ENCODE measurements at places on chromosomes 7 and 10.

DNA sequence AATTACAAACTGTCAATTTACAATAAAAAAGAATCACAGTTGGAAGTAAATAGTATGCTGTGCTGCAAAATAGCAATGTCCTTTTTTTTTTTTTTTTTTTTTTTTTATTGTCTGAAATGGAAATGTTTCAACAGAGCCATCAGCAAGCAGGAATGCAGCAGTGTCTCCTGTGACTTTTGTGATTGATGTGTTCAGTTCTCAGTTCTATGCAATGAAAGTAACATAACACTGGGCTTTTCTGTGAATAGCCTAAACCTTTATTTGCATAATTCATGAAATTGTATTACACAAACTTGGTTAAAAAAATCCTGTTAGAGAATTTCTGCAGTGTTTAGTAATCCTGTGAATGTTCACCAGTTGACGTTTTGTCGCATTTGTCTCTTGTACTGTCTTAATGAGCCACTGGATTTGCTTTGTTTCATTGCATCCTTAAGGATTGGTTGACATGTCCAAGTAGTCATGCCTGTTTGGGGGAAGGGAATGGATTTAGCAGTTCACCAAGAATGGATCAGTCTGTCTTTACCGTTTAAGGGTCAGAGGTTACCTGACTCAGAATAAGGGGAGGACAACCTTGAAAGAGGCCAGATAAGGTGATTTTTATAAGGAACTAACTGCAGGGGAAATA, 192.7 kb downstream of the MLLT10 start:
- DNase-seq: peak; percentile 19

GRCh38 chr7:144884896-144885295, 49.0 kb upstream of the TPK1 start:
- no peak for DNase-seq

DNA sequence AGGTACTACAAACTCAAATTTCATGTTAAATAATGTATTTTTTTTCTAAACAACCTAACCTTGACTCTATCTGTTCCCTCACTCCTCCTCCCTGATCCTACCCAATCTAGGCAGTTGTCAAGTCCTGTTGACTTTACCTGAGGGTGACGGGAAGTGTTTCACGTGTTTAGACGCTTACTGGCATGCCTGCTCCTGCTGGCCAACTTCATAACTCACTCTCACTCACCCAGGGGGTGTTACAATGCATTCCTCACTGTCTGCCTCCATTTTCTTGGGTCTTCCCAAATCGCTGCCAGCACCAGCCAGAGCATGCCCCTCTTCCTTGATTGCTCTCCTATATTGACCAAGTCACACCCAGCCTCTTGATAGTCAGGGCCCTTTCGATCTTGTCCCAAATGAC, 28.3 kb downstream of the CRCP start:
- DNase-seq: no peak

- DNase-seq: no peak
These were observed 273.1 kb downstream of the USP6NL start for GRCh38 chr10:11338160-11338844.

GRCh38 chr7:90387470-90388240, 15.6 kb upstream of the CLDN12 start:
- DNase-seq: no peak

- peak; percentile 62 for DNase-seq
These were observed 48.8 kb upstream of the SLC35B4 start for GRCh38 chr7:134365341-134366054.

- DNase-seq: peak; percentile 63
These were observed 40.5 kb downstream of the PRSS2 start for GRCh38 chr7:142811154-142811737.

- no peak for DNase-seq
These were observed 278.2 kb upstream of the TEX47 start for GRCh38 chr7:89073776-89074175.

- DNase-seq: no peak
These were observed 27.6 kb upstream of the PLPP4 start for GRCh38 chr10:120429395-120429794.

DNA sequence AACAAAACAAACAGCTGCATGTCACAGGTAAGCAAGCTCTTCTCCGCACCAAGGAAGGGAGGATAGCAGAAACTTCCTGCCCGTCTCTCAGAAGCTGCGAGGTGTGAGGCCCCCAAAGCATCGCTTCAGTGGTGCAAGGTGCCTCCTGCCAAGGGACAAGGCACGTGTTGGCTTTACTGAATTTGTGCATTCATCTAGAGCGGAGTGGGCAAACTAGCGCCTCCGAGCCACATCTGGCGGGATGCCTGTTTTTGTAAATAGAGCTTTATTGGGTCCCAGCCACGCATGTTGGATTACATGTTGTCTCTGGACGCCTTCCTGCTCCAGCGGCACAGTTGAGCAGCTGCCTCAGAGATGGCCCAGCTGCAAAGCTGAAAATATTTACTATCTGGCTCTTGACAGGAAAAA, 27.7 kb downstream of the PHYH start:
- DNase-seq: no peak

GRCh38 chr7:132443761-132444520, 132.3 kb downstream of the PLXNA4 start:
- DNase-seq: no peak

GRCh38 chr7:3725155-3726059, 424.4 kb downstream of the SDK1 start:
- DNase-seq: no peak

DNA sequence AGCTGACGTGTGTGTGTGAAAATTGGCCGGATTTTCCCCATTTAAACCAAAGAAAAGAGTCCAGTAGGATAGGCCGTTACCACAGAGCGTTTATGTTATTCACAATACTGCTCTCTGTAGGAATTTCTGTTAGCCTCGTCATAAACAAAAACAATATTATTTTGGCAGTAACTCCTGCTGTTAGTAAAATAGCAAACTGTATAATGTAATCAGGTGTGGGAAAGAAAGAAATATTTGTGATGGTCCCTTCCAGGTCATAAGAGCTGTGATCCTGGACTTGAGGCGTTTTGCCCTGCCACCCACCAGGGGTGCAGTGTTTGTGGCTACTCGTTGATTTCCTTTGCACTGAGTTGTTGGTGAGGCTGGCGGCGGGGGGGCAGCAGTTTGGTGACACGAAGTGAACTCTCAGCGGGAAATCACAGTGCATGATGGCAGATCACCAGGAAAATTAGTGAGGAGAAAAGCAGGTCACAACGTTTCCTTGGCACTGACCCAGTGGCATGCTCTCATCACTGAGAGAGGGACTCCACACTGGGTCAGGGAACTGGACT, 2.8 kb downstream of the EEPD1 start:
- no peak for DNase-seq

- DNase-seq: no peak
These were observed 244.2 kb downstream of the CCDC3 start for GRCh38 chr10:12757351-12757750.

GRCh38 chr10:4533621-4534020, 292.4 kb upstream of the AKR1E2 start:
- no peak for DNase-seq

DNA sequence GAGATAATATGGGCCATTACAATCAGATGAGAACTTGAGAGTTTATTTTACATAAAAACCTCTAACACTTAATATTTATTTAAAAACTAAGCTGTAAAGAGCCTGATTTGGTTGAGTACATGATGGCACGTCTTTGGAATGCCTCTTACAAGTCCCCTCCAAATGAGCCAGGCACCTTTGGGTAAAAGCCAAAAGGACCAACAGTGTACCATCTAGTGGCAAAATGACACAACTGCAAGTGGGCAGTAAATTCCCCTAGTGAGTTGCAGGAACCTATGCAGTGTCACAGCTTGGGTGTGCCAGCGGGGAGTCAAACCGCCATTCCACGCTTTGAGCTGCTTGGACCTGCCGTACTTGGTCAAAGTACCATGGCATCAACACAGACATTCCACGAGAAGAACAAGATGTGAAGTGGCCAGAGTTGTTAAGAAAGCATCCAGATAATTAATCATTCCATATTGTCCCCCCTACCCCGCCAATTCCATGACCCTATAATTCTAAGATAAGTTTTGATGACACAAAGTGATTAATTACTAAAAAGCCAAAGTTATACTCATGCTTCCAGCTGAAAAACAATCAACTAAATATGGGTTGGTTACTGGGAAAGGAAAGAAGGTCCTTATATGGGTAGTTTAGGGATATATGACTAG, 115.2 kb downstream of the SORBS1 start:
- DNase-seq: peak; percentile 86

DNA sequence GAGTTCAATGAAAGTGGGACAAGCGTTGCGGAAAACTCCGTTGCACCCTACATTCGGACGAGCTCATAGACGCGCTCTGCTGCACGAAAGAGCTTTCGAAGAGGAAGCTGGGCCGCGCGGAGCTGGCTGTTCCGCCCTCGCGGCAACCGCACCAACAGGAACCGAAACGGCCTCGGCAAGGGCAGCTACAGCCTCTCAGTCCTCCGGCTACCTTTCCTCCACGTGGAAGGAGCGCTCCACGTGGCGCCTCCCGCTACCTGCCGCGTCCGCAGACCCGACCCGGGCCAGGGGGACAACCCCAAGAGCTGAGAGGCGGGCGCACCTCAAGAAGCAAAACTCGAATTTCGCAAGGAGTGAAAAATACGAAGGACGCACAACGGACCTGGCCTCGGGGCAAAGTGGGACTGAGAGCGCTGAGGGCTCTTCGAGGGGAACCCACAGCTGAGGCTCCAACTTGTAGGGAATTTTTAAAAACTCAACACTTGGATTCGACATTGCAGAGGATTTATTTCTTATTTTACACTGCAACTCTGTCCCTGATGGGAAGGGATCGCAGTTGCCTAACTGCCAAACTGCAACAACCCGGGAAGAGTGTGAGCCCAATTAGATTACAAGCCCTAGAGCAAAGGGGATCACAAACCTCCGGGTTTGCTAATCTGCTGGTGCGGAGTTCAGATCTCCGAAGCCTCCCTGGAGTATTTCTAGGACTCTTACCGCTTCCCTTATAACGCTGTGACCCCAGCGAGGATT, 1.4 kb downstream of the HPSE2 start:
- peak; percentile 55 for DNase-seq

DNA sequence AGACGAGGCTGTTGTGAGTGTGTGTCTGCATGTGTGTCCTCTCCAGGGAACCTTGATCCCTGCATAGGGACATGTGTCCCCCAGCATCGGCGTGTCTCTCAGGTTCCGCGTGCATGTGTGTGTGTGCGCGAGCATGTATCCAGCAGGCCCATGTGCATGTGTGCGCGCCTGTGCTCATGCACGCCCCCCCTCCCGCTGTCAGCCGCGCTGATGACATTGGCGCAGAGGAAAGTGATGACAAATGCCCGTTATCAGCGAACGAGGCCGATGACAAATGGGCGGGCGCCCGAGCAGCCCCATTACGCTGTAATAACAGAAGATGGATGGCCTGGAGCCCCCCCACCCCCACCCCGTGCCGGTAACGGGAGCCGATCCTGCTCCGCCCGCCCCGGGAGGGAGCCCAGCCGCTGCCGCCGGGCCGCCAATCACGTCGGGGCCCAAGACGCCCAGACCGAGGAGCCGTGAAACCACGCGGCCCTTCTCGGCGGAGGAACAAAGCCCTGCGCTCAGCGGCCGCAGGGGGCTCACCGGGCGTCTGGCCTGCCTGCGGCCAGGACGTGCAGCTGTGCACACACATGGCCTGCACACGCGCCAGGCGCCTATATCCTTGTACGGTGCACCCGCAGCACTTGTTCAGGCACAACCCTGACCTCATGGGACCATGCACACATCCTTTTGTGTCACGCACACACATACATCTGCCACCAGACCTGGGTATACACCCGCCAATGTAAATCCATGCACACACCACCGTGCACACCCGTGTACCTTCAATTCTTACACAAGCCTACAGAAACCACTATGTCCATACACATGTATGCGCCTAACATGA, 21.5 kb downstream of the POLL start:
- DNase-seq: no peak

All from EL (cell line).